Naive thymus-derived CD4-positive, alpha-beta T cell (primary cell): ENCODE measurements at places on chromosomes 2 and 18. TPM values are rescaled to one million over a fixed set of nuclear protein-coding genes. Genes with fewer than 3 reads are reported as not detected.

DNA sequence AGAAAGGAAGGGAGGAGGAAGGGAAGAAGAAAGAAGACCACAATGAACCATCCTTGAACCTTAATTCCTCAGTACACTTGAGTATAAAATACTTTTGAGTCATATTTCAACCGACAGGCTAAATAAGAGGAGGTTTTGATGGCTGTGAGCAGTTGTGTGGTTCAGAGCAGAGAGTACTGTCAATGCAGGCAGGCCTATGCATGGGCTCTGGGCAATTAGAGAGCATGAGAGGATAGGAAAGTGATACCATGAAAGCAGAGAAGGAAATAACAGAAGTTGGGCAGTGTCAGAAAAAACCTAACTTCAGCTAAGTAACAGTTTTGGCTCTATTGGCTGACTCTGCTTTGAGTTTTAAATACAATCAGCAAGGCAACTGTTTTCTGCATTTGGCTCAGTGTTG is 123.6 kb upstream of the STK17B start:
- H3K36me3 ChIP-seq, result no peaks in the 10 kb centered on the region
- H3K27me3 ChIP-seq, result no peaks in the 10 kb centered on the region
- DNase-seq, result no peak

DNA sequence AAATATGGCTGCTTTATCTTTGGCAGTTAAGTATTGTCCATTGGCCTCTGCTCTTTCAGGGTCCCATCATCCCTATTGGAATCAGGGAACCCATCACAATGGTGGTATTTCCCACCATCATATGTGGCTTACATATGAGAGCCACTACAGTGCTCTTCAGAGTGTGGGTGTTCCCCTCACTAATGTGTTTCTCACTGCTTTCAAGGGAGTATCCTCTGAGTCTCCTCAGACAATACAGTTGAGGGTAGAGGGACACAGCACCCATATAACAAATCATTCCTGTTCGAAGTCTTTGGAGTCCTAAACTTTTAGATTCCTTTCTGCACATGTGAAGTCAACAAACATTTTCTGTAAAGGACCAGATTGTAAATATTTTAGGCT is 48.8 kb upstream of the DNAJC10 start:
- no peak overlapping the region for H3K27ac ChIP-seq
- no peaks in the 10 kb centered on the region for H3K27me3 ChIP-seq
- DNase-seq, result no peak
- H3K4me1 ChIP-seq, result no peaks in the 10 kb centered on the region
- H3K36me3 ChIP-seq, result no peaks in the 10 kb centered on the region

The GPR45 gene
- total RNA-seq, result not detected

DNA sequence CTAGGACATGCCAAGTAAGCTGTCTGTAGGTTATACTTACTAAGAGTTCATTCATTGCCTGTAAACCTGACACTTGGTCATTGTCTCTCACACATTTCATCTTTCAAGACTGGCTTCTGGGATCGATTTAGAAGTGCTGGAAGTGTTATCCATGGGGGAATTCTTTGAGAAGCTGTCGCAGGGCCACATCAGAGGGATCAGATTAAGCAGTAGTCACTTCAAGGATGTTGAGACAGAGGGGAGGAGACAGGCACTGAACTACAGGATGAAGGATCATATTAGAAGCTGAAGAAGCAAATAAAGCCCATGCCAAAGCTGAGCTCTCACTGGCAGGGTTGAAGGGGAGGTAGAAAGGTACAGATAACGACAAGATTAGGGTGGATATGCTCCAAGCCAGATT is 49.0 kb downstream of the CDK15 start:
- H3K4me1 ChIP-seq, result no peaks in the 10 kb centered on the region
- no peak for DNase-seq
- H3K27ac ChIP-seq, result no peak overlapping the region
- H3K27me3 ChIP-seq, result no peaks in the 10 kb centered on the region

- no peak overlapping the region for H3K4me3 ChIP-seq
- DNase-seq, result no peak
- H3K36me3 ChIP-seq, result no peaks in the 10 kb centered on the region
- no peak overlapping the region for H3K27ac ChIP-seq
- H3K4me1 ChIP-seq, result peaks cover 10% of the 10 kb centered on the region
- H3K27me3 ChIP-seq, result no peaks in the 10 kb centered on the region
Measured at GRCh38 chr18:61926532-61926931, 33.7 kb upstream of the RNF152 start.

- no peak overlapping the region for H3K27ac ChIP-seq
- no peaks in the 10 kb centered on the region for H3K27me3 ChIP-seq
- no peaks in the 10 kb centered on the region for H3K36me3 ChIP-seq
- no peak overlapping the region for H3K4me3 ChIP-seq
- DNase-seq, result no peak
Measured at GRCh38 chr2:140472676-140473075, 1658.1 kb downstream of the LRP1B start.

The FRZB gene
- total RNA-seq, result not detected

The SERPINB4 gene
- not detected for total RNA-seq

DNA sequence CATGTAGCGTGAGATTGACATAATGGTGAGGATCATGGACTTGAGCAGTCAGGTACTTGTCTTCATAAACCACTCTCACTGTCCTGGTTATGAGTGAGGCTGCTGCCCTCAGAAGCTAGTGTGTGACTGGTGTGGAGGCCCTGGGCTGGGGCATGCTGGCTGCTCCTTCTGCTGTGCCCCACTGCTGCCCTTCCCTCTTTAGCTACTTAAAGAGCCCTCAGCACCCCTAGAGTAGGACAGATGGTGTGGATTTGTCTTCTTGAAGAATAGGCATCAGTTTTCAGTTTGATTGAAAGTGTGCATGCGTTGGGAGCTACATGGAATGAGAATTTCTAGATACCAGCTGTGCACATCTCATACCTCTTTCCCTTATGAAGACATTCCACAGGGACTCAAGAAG is 15.4 kb downstream of the CPLX4 start:
- no peak overlapping the region for H3K27ac ChIP-seq
- no peaks in the 10 kb centered on the region for H3K4me1 ChIP-seq
- no peaks in the 10 kb centered on the region for H3K27me3 ChIP-seq
- H3K36me3 ChIP-seq, result no peaks in the 10 kb centered on the region

The IGFBP2 gene
- not detected for total RNA-seq
